Coronary artery (tissue), 2 donors: ENCODE measurements at places on chromosomes 3 and 15.

GRCh38 chr3:16180737-16181134 lies 6.3 kb downstream of the GALNT15 start:
- no peak for DNase-seq

GRCh38 chr3:146087116-146087515 lies 73.9 kb downstream of the PLOD2 start:
- no peak for DNase-seq

DNA sequence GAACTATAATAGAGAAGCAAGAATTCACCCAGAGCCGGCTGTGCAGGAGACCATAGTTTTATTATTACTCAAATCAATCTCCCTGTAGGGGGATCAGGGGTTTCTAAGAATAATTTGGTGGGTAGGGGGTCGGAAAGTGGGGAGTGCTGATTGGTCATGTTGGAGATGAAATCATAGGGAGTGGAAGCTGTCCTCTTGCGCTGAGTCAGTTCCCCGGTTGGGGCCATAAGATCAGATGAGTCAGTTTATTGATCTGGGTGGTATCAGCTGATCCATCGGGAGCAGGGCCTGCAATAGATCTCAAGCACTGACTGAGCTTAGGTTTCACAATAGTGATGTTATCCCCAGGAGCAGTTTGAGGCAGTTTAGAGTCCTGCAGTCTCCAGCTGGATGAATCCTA lies 97.0 kb upstream of the SNRPN start:
- no peak for DNase-seq

GRCh38 chr3:117104792-117105191 lies 395.2 kb downstream of the TUSC7 start:
- no peak for DNase-seq

- DNase-seq = no peak
Measured at GRCh38 chr3:177904621-177905020, 631.6 kb upstream of the KCNMB2 start.

DNA sequence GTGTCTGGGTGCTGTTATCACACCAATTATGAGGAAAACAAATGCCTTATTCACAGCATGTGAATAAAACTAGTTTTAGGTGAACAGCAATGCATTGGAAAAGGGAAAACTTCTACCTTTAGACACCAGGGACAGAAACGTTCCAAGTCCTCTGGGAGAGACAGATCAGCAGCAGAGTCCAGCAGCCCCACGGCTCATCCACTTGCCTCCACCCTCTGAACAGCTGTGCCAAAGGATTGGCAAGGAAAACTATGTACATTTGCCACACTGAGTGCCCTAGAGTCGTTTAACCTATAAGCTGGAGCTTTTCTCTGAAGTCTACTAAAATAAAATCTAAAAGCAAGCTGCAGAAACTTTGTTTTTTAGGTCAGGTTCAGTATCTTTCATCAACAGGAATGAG lies 107.7 kb upstream of the EIF1B start:
- no peak for DNase-seq

- DNase-seq = no peak
Measured at GRCh38 chr15:65796610-65797078, 4.6 kb upstream of the DENND4A start.
